ENCODE measurements at places on chromosomes 6 and 20. TPM values are rescaled to one million over a fixed set of nuclear protein-coding genes. Genes with fewer than 3 reads are reported as not detected.

Gene IRF4
- 0.14 TPM for total RNA-seq

Gene SLC22A2
- total RNA-seq = not detected

Gene NHSL1
- 2.7 TPM for total RNA-seq

Gene TMEM170B
- total RNA-seq = 1.0 TPM

Gene OR2B6
- total RNA-seq = 0.15 TPM

Gene WFDC5
- not detected for total RNA-seq

Gene LY6G6D
- total RNA-seq = not detected

Gene GNMT
- not detected for total RNA-seq

Gene BCAS1
- 0.53 TPM for total RNA-seq

Gene ENPP1
- 1.0 TPM for total RNA-seq

Gene GRM4
- total RNA-seq = 0.35 TPM

Gene ATP9A
- 13.0 TPM for total RNA-seq

Gene PPP1R16B
- total RNA-seq = 0.14 TPM

Gene GRIK2
- 0.22 TPM for total RNA-seq

Gene TCEA2
- 45.4 TPM for total RNA-seq

Gene MYCT1
- 0.06 TPM for total RNA-seq

Measured in A549 treated with CpdA at 1 μM for 4 hours (cell line).